ENCODE measurements at places on chromosomes 2 and 18. TPM values are rescaled to one million over a fixed set of nuclear protein-coding genes. Genes with fewer than 3 reads are reported as not detected.

- no peak for DNase-seq
Observed at GRCh38 chr2:233794128-233794658, 16.1 kb downstream of the MROH2A start.

GRCh38 chr18:596288-596881 lies 403 bp upstream of the CLUL1 start:
- peak; percentile 0 for DNase-seq

DNA sequence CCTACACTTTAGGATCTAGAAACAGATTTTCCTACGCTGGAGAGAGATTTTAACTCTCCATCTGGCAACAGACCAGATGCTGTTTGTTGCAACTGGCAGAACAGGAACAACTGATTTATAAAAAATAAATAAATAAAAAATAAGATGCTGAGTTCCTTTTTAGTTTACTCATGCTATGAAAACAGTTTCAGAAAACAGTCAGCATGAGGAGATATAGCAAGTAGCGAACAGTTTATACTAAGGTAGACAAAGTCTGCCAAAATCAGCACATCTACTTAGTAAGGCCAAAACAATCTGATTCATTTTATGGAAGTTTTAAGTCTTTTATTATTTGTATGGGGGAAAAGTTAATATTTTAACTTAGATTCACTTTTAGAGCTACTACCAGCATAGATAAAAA lies 974.0 kb upstream of the CNTNAP5 start:
- no peak for DNase-seq

Gene SLC9A4
- not detected for total RNA-seq

DNA sequence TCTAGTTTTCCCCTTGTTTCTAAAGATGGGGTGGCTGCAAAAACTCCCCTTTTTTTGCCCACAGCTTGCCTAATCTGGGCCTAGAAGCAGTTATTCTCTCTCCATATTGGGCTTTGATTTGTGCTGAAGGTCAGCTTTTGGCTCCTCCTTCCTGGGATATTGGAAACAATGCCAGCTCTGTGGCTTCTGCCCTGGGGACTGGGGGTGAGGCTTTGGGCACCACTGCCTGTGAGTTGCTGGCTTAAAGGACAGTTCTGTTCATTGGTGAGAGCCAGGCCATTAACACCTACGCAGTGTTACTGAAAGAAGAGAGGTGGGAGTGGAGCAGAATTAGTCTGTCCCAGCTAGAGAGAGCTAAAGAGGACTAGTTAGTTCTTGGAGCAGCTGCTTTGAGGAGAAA lies 4.3 kb downstream of the UBXN2A start:
- no peak for DNase-seq

Gene SGO2
- 36.9 TPM for total RNA-seq

Gene PID1
- total RNA-seq: not detected

DNA sequence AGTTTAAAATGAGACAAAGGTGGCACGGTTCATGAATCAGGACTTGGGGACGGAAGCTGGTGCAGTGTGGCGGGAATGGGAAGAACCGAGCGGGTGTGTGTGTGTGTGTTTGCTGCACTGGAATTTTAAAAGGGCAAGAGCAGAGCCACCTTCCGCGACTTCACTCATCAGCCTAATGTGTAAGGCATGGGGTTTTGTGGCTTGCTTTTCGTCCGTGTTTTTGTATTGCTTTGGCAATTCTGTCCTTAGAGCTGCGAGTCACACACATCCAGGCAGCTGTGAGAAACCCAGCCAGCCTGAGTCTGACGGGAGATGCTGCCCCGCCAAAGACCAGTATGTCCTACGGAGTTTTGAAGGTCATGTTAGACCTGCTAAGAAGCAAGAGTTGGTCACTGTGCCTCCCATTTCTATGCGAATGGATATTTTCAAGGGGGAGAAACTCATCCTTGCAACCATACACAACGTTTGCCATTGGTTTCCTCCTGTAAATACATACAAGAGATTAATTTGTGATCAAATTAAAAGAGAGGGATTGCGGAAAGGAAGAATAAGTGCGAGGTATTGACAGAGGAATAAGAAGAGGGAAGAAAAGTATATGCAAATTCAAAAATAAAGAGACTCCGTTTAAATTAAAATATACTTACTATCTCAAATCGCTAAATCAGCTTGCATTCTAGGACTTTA lies 665 bp upstream of the CACNB4 start:
- no peak for DNase-seq

DNA sequence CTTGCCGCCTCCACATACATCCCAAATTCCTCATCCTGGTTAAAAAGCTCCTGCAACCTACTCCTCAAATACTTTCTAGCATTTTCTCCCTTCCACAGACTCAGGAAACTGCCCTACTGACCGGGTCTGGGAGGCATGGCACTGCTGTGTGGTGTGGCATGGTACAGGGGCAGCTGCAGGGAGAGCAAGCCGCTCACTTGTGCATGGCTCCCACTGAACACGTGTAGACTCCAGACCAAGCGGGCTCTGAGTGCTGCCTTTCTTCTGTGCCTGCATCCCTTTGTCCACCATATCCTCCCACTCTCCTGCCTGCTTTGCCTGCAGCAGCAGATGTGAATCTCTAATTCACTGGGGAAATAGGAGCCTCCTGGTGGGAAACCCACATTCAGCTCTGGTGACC lies 72.2 kb downstream of the CCDC93 start:
- no peak for DNase-seq
